ENCODE measurements at places on chromosomes 4 and X. TPM values are rescaled to one million over a fixed set of nuclear protein-coding genes. Genes with fewer than 3 reads are reported as not detected.

DNA sequence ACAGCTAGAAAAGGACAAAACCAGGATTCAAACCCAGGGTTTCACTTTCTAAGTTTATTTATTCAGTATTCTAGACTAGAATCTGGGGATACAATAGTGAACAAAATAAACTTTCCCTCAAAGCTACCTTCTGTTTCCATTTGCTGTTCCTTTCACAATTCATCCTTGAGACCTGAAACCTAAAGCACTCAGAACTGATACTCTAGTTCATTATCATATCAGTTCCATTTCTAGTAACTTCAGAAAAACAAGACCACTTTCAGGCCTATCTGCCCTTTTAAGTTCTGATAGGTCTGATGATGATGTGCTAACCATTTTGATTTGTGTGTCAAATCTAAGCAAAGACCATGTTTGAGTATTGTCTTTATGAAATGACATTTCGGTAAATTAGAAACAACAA, 7.8 kb upstream of the XK start:
- DNase-seq = no peak

Gene SUPT20HL1
- total RNA-seq = not detected

GRCh38 chr4:53489279-53489889, 101.9 kb downstream of the LNX1 start:
- no peak for DNase-seq

- DNase-seq = no peak
Observed at GRCh38 chrX:77917294-77917933, 6.9 kb downstream of the ATP7A start.

DNA sequence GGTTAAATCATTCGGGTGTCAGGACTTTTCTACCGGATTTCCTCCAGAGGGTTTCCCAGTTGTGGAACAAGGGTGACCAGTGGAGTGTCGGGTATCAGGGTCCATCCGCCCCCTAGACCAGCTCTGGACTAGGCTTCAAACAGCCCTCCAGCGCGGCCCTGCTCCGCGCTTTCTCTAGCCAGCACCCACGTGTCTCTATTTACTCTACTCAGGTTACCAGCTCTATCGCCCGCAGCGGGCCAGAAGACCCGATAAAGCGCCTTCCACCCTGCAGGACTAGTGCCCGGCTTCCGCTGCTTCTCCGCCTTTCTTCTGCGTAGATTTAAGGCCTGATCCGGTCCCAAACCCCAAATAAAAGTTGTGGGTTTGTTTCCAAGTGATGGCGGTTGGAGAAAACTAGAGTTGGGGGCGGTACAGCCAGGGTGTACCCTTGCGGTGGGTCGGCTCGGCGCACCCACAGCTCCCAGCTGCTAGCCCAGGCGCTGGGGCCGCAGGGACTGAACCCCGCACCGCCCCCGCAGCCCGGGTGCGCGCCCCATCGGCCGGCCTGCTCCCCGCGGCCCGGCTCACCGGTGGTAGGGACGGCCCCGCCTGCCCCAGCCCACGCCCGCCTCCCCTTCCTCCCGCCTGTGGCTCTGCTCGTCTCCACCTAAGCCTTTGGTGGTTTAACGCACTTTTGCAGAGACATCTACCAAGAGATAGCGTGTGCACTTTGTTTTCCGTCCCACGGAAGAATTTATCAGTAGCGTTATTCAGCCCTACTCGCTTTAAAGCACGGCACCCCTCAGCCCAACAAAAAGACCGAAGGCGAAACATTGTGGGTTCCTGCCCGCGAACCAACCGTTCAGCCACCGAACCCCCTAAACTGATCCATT, 2.1 kb downstream of the LEF1 start:
- DNase-seq = no peak

DNA sequence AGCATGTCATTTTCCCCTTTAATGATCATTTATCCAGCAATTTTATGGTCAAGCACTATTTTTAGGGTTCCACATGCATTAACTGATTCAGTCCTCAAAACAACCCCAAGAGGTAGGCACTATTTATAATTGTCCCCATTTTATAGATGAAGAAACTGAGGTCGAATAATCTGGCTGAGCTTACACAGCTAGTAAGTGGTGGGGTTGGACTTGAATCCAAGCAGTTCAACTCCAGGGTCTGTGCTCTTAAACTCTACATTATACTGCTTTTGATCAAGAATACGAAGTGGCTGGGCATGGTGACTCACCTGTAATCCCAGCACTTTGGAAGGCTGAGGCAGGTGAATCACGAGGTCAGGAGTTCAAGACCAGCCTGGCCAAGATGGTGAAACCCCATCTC, 3.2 kb upstream of the CHRNA9 start:
- no peak for DNase-seq

- no peak for DNase-seq
Observed at GRCh38 chr4:7462509-7462971, 27.8 kb upstream of the PSAPL1 start.

Gene C4orf54
- total RNA-seq = 0.14 TPM

- DNase-seq = no peak
Observed at GRCh38 chr4:153518637-153519389, 52.7 kb downstream of the TMEM131L start.

- DNase-seq = no peak
Observed at GRCh38 chr4:114780205-114780604, 181.6 kb downstream of the UGT8 start.

Gene UBE2D3
- total RNA-seq = 385 TPM

GRCh38 chr4:76723373-76723772, 174.6 kb downstream of the SOWAHB start:
- DNase-seq = no peak

- no peak for DNase-seq
Observed at GRCh38 chr4:150673793-150674192, 91.8 kb downstream of the MAB21L2 start.

Gene NPY5R
- 1.4 TPM for total RNA-seq

DNA sequence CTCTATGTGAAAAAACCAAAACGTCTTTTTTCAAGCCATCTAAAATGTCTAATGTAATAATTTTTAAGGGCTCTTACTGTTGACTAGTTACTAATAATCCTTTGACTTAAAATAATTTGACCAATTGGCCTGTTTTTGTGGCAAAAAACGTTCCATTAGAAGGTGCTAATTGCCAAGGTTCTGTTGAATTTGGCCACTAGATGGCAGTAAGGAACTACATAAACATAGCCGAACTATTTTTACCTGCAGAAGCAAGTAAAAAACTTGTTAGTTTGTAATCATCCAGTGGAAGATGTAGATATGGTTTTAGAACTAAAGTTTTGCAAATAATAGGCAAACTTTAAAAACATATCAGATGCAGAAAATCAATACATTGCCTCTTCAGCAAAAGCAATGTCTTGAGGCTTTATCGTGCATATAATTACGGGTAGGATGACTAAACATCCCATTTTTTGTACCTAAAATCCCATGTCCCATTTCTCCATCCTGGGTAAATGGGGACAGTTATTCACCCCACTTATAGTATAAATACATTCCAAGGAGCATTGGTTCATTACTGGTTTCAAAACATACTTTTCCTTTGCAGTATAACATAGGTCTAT, 57.6 kb downstream of the PROM1 start:
- DNase-seq = no peak

- no peak for DNase-seq
Observed at GRCh38 chr4:27288496-27288895, 427.9 kb downstream of the STIM2 start.

- DNase-seq = no peak
Observed at GRCh38 chrX:88830111-88830510, 83.1 kb downstream of the CPXCR1 start.

Gene NLGN3
- total RNA-seq = 27.2 TPM

Gene IL9R
- not detected for total RNA-seq

Gene POLN
- total RNA-seq = 4.0 TPM

Measured in adrenal gland (tissue), 19 donors.